ENCODE measurements at places on chromosomes 6 and 20.

- DNase-seq, result no peak
Measured at GRCh38 chr20:20731000-20731944, 18.8 kb upstream of the RALGAPA2 start.

DNA sequence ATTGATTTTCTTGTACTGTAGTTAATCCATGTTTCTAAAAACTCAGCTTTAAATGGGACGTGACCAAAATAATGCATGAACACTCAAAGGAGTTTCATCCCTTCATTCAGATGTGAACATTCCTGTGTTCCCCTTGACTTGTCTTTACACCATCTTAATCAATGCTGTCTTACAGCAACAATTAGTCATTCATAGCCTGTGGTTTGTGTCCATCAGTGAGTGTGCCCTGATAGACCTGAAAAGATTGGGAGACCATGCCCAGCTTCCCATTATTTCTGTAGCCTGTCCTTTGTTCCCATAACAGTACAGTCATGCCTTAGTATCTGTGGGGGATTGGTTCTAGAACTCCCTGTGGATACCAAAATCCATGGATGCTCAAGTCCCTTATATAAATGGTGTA lies 23.9 kb downstream of the NT5E start:
- DNase-seq, result no peak

- DNase-seq, result no peak
Measured at GRCh38 chr6:15623276-15624116, 39.3 kb downstream of the DTNBP1 start.

DNA sequence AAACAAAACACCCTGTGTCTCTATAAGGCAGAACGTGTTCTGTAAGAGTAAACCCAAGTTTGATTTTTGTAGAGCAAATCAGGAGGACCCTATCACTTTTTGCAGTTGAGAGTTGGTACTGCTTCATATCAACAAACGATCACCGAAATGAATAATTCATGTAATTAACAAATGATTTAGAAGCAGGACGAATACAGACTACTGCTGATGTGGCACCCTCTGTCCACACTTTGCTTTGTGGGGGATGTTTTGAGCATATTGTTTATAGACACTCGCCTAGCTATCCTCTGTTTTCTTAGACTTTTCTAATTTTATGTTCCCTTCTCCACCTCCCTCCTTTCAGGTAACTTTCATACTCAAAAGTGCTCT lies 1.5 kb downstream of the CD2AP start:
- no peak for DNase-seq

DNA sequence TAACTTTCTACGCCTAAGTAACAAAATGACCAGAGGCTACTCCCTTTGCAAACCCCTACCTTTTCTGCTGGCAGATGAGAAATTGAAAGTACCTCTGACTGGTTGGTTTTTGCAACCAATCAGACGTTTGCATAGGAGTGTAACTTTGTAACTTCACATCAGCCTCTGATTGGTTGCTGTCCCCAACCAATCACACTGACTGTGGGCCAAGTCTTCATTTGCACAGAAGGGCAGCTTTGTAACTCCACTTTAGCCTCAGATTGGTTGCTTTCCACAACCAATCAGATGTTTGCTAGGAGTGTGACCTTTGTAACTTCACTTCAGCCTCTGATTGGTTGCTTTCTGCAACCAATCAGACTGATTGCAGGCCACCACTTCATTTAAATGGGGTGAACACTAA lies 89.1 kb downstream of the ME1 start:
- DNase-seq, result no peak

GRCh38 chr6:21522797-21523456 lies 70.6 kb upstream of the SOX4 start:
- DNase-seq, result peak; percentile 56

GRCh38 chr6:6729971-6730370 lies 141.5 kb downstream of the LY86 start:
- no peak for DNase-seq

DNA sequence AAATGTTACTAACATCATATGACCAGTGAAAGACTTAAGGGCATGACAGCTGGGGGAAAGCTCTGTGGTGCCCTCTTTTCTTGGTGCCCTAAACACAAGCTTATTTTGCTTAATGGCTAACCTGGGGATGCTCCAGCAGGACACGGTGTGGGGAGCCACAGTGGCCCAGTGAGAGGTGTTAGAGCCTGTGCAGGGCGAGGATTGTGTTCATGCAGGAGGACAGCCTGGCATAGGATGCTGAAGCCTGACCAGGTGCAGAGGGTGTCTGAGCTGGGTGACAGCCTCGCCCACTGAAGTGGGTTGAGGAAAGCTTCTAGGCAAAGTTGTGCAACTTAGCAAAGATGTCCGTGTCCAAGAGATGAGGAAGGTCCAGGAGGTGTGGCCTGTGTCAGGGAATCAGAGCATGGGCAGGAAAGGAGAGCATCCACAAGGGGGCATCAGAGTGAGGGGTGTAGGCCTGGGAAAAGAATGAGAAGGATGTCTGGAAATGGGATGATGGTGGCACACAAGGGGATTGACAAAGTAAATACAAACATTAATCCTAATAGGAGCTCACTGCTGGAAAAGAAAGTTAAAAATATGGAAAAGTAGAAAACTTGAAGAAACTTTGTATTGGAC lies 33.9 kb downstream of the SLC17A4 start:
- DNase-seq, result no peak

GRCh38 chr6:33967265-33967767 lies 163.5 kb upstream of the MLN start:
- DNase-seq, result no peak

DNA sequence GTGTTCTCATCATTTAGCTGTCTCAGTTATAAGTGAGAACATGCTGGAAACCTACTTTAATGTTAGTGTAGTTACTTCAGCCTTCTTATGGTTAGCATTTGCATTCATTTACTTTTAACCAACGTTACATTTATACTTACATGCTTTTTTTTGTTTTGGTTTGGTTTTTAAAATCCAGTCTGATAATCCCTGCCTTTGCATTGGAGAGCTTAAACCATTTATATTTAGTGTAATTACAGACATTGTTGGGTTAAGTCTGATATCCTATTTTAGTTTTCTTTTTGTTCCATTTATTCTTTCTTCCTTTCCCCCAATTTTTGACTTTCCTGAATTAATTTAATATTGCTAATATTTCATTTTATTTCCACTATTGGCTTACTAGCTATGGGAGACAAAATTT lies 70.2 kb downstream of the AIG1 start:
- no peak for DNase-seq

GRCh38 chr6:114061741-114062140 lies 90.8 kb upstream of the HDAC2 start:
- DNase-seq, result no peak

GRCh38 chr6:24927277-24927955 lies 8.3 kb downstream of the RIPOR2 start:
- DNase-seq, result no peak

GRCh38 chr6:33987531-33988021 lies 158.3 kb downstream of the GRM4 start:
- DNase-seq, result no peak

- DNase-seq, result no peak
Measured at GRCh38 chr6:8170245-8170644, 67.9 kb upstream of the EEF1E1 start.

GRCh38 chr6:162249907-162250642 lies 477.5 kb downstream of the PRKN start:
- no peak for DNase-seq

DNA sequence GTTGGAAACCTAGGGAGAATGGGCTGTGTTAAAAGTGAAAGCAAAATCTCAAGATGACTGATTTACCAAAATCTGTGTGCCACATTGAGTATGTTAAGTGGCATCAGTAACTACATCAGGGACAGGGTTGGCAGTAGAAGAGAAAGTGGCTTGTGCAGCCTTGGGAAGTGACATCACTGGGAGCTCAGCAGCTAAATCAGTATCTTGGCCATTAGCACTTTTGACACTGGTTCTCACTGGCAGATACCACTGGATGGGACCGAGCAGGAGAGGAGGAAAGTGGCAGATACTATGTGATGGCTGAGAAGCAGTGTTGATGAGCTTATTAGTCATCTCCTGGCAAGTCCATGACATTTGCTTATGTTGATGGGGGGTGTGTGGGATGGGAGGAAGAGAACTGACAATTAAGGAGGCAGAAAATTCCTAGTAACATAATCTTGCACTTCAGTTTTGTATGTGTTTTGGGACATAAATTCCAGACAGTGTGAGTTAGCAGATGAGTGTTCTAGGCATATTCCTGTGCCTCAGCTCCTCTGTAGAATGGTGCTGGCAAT lies 322.2 kb downstream of the SOX4 start:
- DNase-seq, result peak; percentile 11

- DNase-seq, result no peak
Measured at GRCh38 chr6:167501831-167502385, 177.0 kb downstream of the TTLL2 start.

DNA sequence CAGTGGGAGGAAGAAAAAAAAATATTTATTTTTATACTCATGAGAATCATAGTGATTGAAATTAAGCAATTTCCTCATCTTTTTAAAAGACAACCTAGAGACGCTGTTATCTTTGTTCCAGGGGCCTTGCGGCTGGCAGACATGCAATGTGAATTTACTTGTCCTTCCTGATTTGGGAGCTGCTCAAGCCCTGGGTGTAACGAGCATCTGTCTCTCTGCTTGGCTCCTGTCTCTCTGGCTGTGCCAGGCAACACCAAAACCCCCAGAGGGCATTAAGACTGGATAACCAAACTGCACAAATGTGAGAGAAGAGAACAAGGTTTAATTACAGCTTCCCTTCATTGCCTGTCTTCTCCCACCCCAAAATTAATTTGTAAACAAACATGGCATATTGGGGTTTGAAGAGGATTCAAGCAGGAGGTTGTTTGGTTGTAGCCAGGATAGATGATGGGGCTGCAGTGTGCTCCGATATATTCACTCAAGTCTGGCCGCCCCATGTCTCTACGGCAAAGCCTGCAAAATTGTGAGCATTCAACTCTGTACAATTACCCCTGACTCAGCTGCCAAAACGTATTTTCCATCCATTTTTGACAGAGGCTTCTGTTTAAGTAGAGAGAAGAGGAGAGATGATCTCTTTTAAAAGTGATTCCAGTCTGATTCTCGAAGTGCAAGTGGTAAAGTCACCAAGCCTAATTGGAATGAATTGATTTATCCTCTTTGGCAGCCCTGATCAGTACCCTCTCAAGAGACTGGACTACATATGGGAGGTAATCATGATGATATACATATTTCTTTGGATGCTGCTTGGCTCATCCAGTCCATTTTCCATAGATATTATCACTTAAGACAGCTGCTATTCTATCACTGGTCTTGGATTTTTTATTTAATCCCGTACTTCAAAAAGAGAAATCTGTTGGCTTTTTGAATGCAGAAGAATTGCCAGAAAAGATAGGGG lies 170.2 kb downstream of the SLC24A3 start:
- DNase-seq, result no peak

DNA sequence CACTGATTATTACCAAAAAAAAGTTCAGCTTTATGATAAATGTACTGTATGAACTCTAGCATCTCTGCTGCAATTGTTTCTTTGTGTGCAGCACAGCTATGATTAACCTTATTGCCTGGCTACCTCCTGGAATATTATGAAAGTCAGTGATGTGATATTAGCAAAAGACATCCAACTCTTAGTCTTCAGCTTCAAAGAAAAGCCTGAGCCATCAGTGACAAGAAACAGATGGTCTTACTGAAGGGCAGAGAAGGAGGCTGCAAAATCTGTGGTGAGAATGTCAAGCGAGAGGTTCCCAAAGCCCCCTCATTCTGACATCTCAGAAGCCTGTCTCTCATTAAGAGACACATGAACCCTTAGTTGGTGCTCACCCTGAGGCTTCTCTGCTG lies 89.4 kb upstream of the TNFAIP3 start:
- no peak for DNase-seq

DNA sequence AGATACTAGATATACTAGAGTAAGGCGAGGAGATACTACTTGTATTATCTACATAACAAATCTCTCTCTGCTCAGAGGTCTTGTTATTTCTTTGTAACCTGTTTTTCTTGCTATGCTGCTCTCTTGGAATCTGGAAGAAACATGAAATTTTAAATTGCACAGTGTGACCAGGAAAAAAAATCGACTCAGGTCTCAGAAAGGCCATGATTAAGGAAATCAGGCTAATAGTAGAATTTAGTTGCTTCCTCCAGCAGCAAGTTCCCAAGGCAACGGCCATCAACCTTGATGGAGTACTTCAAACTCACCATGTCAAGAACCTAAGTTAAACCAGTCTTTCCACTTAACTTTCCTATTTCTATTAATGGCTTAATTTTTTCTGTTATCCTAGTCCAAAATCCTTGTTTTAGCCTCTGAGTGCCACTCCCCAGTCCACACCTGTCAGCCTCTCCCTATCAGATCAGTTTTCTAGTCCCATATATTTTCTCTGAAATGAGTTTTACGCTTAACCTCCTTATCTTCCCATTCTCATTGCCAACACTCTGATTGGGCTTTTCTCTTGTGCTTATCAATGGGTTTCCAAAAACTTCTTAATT lies 87.7 kb upstream of the BEND3 start:
- peak; percentile 91 for DNase-seq

DNA sequence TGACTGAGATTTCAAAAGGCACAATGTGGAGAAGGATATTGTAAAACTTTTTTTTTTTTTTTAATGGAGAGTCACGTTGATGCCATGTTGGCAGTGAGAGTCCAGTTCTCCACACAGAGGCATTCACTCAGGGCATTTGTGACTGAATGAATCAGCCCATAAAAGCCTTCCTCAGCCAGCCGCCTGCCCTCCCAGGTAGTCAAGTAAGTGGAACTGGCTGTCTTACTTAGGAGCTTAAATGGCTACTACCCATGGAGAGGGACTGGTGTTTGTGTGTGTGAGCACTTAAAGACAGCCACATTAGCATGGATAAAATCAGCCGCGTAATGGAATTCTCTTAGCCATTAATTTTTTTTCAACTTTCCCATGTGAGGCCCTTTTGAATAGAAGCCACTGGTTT lies 12.6 kb downstream of the AAR2 start:
- DNase-seq, result no peak

DNA sequence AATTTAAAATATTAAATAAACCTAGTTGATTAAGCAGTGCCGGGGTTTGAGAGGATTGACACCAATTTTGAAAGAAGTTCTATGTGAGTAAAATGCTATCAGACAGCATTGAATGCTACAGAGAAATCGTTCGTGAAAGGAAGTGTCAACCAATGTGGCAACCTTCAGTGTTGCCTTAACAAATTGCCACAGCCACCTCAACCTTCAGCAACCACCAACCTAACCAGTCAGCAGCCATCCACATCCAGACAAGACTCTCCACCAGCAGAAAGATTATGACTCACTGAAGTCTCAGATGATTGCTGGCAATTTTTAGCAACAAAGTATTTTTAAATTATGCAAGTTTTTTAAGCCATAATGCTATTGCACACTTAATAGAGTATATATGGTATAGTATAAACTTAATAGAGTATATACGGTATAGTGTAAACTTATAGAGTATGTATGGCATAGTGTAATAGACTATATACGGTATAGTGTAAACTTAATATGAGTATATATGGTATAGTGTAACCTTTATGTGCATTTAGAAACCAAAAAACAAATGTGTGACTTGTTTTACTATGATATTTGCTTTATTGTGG lies 65.3 kb upstream of the ID4 start:
- no peak for DNase-seq

DNA sequence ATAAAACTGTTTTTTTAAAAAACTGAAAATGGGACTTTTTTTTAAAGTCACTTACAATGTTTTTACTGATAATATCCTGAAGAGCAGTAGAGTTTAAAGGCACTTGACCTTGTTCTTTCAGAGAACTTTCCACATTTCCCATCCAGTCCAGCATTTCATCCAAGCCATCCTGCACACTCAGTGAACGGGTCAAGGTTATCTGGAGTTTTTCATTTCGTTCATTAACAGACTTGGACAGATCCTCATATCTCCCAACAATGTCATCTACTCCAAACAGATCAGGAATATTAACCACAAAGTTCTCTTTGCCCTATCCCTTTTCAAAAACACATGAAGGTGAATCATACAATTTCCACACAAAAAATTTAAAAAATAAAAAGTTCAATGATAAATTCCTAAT lies 69.1 kb downstream of the DST start:
- no peak for DNase-seq
